ENCODE measurements at places on chromosomes 6 and 20.

- DNase-seq: no peak
These were observed 77.0 kb upstream of the MAP7 start for GRCh38 chr6:136627191-136627590.

DNA sequence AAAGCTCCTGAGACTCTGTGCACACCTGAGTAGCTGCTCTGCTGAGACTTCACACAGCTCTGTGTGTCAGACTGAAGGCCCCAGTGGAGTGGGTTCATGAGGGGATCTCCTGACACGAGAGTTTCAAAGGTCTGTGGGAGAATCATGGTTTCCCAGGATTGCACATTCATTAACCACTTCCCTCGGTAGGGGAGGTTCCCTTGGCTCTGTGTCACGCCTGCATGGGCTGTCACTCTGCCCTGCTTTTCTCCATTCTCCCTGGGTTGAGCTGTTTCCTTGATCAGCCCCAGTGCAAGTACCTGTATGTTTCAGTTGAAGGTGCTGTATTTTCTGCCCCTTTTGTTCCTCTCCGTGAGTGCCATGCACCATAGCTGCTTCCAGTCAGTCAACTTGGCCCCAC is 236.9 kb downstream of the EPM2A start:
- DNase-seq: no peak

DNA sequence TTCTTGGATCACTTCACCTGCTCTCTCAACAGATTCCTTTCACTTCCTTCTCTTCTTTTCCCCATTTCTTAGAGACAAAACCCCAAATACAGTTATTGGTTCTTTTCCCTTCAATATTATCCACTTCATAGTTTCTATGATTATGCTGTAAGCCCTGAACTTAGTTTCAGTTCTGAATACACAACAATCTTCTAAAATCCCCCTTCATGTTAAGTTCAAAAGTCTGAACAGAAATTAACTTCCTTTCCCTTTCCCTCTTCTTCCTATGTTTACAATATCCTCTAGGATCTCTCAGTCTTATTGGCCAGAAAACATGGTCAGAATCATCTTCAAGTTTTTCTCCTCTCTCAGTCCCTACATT is 57.7 kb downstream of the OGFRL1 start:
- DNase-seq: no peak

- DNase-seq: no peak
These were observed 264.8 kb downstream of the THBS2 start for GRCh38 chr6:168988801-168989200.

- no peak for DNase-seq
These were observed 12.5 kb downstream of the JAG1 start for GRCh38 chr20:10661261-10661660.

- no peak for DNase-seq
These were observed 686.9 kb upstream of the MAP3K7 start for GRCh38 chr6:91273729-91274128.

DNA sequence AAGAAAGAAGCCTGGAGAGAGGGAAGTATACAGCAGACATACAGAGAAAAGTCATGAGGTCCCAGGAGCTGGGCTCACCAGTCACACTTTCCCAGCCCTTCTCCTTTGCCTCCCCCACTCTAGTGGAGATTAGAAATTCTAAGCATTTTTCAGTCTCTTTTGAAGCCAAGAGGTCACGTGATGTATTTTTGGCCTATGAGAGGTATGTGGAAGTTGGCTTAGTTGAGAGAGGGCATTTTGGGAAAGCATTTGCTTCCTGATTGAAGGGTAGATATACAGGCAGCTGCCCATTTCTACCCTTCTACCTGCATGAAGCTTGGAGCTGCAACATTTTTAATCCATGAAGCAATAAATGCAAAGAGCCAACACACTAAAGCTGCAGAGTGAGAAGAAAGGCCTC is 106.0 kb upstream of the TNFAIP3 start:
- DNase-seq: no peak

DNA sequence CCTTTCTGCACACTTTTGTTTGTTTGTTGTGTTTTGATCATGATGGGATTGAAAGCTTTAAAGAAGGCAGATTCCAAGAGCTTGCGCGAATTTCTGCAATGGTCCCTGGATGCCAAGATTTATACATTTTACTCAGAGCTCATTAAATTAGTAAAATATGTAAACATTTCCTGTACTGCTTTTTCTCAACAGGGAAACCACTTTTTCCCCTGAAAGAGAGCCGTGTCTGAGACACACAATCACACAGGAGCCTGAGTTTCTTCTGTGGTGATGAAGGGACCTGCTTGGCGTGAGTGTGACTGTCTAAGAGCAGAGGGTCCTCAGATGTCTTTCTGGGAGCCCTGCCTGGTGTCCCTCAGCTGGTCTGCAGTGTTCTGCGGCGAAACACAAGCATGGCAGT is 12.1 kb upstream of the TAGAP start:
- no peak for DNase-seq

DNA sequence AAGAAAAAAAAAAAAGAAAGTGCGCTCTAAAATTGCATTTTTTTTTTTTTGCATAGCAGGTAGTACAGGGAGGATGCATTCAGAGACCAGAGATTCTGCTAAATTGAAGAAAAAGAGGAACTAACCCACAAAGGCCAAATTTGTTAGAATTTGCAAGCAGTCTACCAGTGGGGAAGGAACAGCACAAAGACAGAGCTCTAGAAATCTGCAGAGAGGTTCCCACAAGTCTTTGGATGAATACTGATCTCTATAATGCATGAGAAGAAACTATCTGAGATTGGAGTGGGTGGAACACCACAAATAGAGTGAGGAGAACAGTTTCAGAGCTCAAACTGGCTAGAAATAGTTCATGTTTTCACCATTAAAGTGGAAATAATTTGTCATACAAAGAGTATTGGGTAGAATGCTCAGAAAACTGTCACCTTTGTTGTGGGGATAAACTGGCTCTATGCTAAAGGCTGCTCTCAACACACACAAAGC is 79.6 kb upstream of the AHI1 start:
- no peak for DNase-seq

DNA sequence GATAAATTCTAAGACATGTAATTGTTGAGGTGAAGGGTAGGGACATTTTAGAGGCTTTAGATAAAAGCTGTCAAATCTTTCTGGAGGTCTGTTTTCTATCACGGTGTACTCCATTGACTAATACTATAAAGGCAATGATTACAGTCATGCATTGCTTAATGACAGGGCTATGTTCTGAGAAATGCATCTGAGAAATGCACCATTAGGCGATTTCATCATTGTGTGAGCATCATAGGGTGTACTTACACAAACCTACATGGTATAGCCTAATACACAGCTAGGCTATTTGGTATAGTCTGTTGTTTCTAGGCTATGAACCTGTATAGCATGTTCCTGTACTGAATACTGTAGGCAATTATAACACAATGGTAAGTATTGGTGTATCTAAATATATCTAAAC is 71.3 kb upstream of the FYN start:
- no peak for DNase-seq

DNA sequence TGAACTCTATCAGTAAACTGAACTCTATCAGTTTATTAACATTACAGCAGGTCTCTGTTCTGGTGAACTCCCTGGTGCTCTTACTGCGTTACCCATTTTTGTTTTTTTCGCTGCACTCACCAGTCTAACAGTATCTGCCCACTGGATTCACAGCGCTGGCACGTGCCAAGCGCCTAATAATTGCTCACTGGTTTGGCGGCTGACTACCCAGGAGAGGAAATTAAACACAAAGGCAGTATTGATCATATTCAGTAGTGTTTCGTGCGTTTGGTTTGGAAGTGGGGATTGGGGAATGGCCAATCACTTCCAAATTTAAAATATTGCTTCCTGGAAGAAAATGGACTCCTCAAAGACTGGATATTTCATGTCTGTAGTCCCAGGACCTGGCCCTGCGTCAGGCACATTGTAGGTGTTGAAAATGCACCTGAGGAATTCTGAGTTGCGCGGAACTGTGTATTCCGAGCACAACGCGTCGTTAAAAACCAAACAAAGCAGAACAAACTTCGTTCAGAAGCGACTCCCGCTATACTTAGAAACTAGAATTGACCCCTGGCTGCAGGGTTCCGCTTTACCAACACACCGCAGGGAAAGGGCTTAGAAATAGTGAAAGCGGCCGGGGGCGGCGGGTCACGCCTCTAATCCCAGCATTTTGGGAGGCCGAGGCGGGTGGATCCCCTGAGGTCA is 1.1 kb upstream of the RPS12 start:
- DNase-seq: no peak

- no peak for DNase-seq
These were observed 3.8 kb upstream of the DDO start for GRCh38 chr6:110419028-110419739.

Measured in breast epithelium (tissue), 4 donors.